ENCODE measurements at places on chromosomes 4 and X.

DNA sequence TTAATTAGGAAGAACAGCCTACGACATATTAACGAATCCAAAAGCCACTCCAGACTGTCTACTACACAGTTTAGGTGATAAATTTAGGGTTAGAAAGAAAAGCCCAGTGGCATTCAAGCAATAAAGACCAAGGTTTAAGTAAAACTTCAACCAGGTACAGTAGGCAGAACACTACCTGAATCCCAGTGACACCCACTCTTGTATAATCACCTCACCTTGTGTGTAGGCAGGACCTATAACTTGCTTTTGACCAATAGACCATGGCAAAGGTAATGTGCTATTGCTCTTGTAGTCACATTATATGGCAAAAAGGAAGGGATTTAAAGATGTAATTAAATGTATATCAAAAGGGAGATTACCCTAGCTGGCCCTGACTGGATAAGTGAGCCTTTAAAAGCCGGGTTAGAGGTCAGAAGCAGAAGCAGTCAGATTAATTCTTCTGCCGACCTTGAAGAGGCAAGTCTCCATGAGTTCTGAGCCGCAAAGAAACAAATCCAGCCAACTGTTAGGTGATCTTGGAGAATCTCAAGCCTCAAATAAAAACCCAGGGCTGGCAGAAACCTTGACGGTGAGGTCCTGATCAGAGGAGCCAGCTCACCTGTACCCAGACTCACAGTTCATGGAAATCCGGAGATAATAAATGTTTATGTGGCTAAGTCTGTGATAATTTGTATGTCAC is 8.8 kb downstream of the FSTL5 start:
- DNase-seq: no peak

DNA sequence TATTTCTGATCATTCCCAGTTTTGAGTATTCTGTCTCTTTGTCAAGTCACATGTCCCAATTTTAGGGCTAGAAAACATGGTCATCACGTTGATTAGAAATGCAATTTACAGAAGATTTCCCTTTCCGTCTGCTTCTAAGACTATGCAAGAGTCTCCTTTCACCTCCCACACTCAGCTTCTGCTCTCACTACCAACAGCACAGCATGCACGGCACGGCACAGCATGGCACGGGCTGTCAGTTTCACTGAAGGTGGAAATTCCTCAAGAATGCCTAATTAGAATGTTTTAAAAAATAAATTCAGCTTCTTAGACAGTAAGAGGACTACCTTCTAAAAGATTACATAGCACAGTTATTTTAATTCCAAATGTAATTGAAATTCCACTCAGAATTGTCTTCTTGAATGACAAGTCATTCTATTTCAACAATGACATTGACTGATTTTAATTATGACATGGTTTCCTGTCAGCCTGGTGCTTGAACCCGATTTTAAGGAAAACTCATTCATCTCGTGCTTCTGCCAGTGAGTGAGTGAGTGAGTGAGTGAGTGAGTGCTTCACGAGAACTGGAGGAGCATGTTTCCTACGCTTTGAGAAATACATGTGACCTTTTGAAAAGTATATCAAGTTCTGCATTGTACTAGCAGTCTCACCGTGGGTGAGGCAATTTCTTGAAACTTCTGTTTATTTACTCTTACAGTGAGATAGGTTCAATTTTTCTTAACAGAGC is 124.8 kb upstream of the SORBS2 start:
- DNase-seq: no peak

GRCh38 chr4:1794809-1795298 is 1.8 kb downstream of the FGFR3 start:
- no peak for DNase-seq

GRCh38 chr4:20603671-20604313 is 96.5 kb upstream of the PACRGL start:
- no peak for DNase-seq

GRCh38 chr4:128686810-128687209 is 122.7 kb upstream of the JADE1 start:
- DNase-seq: no peak

GRCh38 chr4:101229116-101229515 is 118.2 kb downstream of the PPP3CA start:
- no peak for DNase-seq

GRCh38 chr4:77636902-77637301 is 31.3 kb downstream of the CXCL13 start:
- DNase-seq: no peak

GRCh38 chr4:24411299-24411698 is 173.1 kb downstream of the DHX15 start:
- no peak for DNase-seq

GRCh38 chrX:537151-537550 is 93.4 kb upstream of the SHOX start:
- DNase-seq: no peak

GRCh38 chr4:142713282-142714030 is 132.6 kb downstream of the INPP4B start:
- DNase-seq: no peak

- DNase-seq: no peak
Observed at GRCh38 chr4:143406523-143406922, 69.8 kb downstream of the GAB1 start.

- no peak for DNase-seq
Observed at GRCh38 chrX:66051980-66052379, 12.1 kb upstream of the VSIG4 start.

- no peak for DNase-seq
Observed at GRCh38 chr4:120354381-120354780, 287.7 kb upstream of the MAD2L1 start.

Data from NCI-H1417 treated with DMSO at 0.1 percent for 48 hours (cell line).